ENCODE measurements at places on chromosomes 12 and 14.

- no peak for DNase-seq
Observed at GRCh38 chr14:72177251-72177650, 245.0 kb downstream of the RGS6 start.

DNA sequence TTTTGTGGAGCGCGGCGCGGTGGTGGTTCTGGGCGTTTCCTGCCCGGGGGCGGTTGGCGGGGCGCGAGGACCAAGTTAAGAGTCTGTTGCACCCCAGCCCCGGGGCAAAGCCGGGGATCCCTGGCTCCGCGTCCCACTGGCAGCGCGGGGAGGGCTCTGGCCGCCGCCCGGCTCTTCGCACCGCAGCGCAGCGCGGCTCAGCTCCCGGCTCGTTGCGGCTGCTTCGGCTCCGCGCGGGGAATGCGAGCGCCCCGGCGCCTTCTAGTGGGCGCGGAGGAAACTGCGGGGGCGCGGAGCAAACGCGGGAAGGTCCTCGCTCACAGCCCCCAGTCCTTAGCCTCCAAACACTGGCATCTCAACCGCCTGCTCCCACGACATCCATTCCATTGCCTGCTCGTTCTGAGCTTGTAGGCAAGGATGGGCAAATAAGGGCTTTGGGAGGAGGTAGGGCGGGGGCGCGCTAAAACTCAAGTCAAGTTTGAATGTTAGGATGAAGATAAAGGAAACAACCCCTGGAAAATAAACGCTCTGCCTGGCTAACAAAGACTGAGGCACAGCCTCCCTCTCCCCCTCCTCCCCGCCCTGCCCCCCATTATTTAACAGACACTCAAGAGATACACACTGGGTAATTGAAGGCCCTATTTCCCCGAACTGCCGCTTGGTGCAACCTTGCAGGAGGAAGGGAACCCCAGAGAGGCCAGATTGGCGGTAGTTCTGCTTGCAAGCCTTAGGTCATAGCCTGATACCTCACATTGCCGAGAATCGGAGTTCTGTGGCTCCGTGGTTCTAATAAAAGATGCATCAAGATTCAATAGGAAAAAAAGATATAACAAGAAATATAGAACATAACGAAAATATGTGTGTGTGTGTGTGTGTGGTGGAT is at the start of gene B4GALNT1:
Gene B4GALNT1 (minus strand): TSS at position 244 of the 883 bp plus-strand sequence. CDS start 1,069 bp downstream, outside the sequence.
- DNase-seq, result peak; percentile 58

- DNase-seq, result peak; percentile 10
Observed at GRCh38 chr14:51093371-51094281, 1.3 kb downstream of the TRIM9 start.

DNA sequence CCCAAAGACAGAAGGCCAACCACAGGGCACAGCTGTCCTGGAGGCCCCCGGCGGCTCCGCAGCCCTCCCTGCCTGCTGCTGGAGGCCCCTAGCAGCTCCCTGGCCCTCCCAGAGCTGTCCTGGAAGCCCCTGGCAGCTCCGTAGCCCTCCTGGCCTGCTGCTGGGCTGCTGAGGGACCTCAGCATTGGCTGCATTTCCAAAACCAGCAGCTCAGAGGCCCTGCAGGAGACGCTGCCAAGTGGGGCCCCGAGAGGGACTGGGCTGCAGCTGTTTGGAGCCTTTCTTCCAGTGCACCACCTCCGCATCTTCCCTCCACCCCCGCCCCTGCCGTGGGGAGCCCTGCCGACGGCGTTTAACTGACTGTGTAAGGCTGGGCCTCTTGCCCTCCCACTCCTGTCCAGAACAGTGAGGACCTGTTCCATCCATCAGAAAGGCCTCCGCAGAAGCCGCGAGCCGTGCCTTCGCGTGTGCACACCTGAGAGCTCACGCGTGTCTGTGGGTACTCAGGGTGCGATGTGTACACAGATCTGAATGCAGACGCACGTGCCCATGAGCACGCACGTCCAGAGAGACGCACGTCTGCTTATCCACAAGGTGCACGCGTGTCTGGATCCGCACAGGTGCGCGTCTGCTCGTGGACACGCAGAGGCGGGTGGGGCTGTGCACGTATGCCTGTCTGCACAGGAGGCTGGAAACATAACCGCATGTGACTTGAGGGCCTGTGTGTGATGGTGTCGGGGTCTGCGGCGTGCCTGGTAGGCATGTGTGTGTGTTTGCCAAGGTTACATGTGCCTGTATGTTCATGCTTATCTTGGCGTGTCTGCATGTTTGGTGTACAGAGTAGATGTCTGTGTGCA is 57.0 kb upstream of the FBRSL1 start:
- DNase-seq, result no peak

DNA sequence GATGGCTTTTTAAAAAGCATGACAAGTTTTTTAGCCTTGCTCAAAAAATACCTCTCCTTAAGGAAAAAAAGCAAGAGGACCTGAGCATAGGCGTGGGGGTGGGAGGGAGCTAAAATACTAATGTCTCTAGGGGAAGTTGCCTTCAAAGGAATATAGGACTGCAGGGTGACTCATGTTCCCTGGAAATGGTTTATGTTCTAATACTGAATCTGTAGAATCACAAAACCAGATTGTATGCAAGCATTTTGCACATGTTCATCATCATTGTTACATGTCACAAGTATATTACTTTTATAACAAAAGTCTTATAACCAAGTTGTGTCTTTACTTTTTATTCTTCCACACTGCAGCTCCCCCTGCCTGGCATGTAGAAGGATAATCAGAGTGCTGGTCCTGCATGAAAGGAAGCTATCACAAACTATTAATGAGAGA is 36.6 kb downstream of the GPR135 start:
- DNase-seq, result no peak

GRCh38 chr12:42056130-42056529 is 88.5 kb downstream of the GXYLT1 start:
- no peak for DNase-seq

GRCh38 chr12:9900930-9901329 is 19.6 kb downstream of the KLRF2 start:
- DNase-seq, result no peak

DNA sequence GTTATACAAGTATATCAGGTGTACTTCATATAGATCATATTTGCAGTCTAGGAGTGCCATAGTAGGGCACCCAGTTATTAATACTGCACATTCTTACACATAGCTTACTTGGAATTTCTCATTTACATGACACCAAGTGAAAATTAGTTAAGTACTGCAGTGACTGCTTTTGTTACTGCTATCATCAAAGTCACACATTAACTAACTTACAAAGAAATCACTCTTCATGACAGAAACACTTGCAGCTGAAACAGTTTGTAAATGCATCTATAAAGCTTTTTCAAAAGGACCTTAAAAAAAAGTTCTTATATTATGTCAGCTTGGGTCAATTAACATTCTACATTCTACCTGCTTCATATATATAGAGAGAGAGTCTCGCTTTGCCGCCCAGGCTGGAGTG is 17.8 kb upstream of the RFC5 start:
- DNase-seq, result no peak

DNA sequence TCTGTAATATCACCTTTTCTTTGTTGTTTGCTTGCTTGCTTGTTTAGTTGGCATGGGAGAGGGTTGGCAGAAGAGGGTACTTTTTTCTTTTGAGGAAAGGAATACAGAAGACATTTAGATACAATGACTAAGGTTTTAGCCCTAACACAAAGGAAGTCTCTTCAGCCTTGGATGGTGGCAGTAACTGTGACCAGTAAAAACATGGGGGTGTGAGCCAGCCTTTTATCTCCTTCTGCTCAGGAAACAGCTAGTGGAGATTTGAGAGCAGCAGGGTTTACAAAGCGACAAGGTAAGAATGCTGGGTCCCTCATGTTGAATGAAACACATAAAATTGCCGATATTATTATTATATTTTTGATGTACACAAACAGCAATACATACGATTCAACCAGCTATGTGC is 40.4 kb downstream of the SLC8A3 start:
- DNase-seq, result no peak

- DNase-seq, result no peak
Observed at GRCh38 chr12:47302111-47302671, 222.4 kb upstream of the AMIGO2 start.

- no peak for DNase-seq
Observed at GRCh38 chr12:96047229-96048211, 12.1 kb upstream of the LTA4H start.

DNA sequence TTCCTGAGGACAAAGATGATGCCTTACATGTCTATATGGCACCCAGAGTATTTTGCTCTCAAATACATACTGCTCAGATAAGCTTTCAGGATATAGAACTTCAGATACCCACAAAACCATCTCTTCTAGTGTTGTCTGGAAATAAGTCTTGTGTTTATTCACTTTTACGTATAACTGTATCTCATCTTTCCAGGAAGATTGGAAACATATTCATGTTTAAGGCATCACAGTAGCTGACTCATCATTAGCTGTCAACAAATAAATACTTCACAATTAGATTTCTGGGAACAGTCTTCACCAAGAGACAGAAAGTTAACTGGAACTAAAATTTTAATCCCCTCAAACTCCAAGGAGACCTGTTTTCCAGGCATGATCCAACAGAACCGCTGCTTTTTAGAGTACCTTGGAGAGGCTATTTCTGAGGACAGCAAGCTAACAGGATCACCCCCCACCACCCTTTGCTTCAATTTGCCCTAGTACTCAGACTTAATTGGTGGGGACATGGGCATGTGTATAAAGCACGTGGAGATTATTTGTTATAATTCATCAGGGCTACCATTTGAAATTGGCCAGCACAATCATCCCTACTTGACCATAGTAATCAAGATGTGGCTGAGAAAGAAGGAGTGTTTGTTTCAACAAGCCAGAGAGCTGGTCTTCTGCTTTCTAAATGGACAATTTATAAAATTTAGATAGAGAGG is 129.3 kb upstream of the HIF1A start:
- DNase-seq, result no peak

- DNase-seq, result no peak
Observed at GRCh38 chr12:23950210-23950774, 822 bp upstream of the SOX5 start.

- DNase-seq, result no peak
Observed at GRCh38 chr12:25364529-25365339, 114.0 kb upstream of the KRAS start.

DNA sequence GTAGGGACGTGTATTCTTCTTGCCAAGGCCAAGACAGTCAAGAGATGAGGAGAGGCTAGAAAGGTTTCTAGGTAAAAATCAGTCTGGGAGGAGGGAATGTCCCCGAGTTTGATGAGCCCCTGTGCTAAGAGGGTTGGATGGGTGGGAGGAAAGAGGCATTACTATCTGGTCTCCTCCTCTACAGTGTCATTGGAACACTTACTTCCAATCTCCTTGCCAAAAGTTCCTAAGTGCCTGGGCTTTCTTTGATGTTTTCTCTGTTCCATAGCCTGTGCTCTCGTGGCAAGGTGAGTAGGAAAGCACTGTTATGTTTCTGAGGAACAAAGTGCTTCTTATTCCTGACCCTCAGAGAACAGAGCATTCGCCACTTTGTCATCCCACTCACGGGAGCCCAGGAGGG is at the start of gene RNASE13:
Gene RNASE13 (minus strand): TSS at position 101 of the 400 bp plus-strand sequence. CDS start 519 bp downstream, outside the sequence.
- no peak for DNase-seq

DNA sequence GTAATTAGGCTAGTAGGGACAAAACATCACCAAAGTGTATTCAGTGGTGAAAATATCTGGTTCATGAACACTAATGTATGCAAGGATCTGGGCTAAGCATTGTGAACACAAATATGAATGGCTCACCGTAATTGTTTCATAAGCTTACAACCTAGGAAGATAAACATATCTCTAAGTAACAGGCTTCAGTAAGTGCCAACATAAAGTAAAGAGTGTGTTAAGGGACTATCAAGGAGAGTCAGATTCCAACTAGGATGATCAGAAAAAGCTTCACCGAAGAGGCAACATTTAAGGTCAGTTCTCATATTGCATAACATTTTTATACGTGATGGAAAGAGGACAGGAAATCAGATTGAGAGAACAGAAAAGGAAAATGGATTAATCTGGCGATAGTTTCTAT is 29.4 kb downstream of the ABCC9 start:
- no peak for DNase-seq

- no peak for DNase-seq
Observed at GRCh38 chr12:98208816-98209215, 306.6 kb upstream of the TMPO start.

DNA sequence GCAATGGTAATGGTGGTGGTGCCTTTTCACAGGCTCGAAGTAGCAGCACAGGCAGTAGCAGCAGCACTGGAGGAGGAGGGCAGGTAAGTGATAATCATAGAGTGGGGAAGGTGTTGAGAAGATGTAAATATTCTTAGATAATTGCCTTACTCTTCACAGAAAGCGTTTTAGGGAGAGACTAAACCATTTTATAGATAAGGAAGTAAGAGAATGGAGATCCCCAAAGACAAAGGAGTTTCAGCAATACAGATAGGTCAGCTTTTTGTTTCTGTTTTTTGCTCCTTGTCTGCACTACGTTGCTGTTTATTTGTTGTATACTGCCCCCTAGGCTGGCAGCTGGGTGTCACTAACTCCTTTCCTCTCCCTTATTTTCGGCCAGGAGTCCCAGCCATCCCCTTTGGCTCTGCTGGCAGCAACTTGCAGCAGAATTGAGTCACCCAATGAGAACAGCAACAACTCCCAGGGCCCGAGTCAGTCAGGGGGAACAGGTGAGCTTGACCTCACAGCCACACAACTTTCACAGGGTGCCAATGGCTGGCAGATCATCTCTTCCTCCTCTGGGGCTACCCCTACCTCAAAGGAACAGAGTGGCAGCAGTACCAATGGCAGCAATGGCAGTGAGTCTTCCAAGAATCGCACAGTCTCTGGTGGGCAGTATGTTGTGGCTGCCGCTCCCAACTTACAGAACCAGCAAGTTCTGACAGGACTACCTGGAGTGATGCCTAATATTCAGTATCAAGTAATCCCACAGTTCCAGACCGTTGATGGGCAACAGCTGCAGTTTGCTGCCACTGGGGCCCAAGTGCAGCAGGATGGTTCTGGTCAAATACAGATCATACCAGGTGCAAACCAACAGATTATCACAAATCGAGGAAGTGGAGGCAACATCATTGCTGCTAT is 2.0 kb downstream of the SP1 start:
- no peak for DNase-seq

DNA sequence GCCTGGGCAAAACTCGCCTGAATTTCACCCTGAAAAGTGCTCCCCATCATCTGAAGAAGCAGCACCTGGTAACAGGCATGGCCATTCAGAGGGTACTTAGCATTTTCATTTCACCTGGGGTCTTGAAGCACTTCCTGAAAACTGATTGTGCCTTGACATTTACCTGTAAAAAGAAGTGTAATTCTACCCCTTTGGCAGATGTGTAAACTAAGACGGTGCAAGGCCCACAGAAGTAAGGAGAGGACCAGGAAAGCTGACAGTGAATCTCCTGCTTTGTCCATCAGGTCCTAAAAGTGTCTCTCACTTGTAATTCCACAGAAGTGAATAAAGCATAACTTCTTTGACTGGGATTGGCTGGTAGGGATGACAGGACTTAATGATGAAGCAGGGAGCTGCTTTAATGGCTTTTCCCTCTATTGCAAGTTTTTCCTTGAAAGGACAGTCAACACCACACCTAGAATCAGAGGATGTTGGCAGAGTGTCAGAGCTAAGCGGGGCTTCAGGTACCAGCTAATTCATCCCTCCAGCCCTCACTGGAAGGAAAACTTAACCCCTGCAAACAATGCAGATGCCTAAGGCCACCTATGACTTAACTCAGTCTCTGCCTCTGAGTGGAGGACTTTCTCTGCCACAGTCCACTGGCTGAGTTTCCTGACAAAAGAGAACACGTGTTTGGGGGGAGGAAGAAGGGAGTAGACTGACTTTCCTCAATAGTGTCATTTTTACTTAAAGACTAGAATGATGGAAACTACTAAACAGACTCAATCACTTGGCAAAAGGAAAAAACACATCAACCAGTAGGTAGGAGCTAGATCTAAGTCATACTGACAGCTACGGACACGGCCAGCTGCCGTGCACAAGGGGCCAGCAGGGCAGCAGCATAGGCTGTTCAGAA is 74.7 kb downstream of the NUAK1 start:
- DNase-seq, result no peak
